ENCODE measurements at places on chromosomes 5 and 9.

DNA sequence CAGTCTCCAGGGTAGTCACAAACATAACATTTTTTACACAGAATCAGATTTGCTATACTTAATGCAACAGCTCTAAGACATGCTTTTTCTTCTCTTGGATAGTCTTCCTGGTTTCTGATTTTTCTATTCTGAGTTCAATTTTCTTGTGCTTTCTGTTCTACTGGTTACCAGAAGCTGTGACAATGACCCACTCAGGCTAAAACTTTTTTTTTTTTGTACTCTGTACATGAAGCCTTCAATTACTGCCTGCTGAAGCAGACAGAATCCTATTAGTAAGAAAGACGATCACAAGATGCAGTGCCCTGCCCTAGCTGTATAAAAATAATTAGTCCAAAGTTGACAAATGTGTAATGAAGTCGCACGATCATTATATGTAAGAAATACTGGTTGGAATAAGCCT lies 231.1 kb upstream of the TBCA start:
- no peak for DNase-seq

DNA sequence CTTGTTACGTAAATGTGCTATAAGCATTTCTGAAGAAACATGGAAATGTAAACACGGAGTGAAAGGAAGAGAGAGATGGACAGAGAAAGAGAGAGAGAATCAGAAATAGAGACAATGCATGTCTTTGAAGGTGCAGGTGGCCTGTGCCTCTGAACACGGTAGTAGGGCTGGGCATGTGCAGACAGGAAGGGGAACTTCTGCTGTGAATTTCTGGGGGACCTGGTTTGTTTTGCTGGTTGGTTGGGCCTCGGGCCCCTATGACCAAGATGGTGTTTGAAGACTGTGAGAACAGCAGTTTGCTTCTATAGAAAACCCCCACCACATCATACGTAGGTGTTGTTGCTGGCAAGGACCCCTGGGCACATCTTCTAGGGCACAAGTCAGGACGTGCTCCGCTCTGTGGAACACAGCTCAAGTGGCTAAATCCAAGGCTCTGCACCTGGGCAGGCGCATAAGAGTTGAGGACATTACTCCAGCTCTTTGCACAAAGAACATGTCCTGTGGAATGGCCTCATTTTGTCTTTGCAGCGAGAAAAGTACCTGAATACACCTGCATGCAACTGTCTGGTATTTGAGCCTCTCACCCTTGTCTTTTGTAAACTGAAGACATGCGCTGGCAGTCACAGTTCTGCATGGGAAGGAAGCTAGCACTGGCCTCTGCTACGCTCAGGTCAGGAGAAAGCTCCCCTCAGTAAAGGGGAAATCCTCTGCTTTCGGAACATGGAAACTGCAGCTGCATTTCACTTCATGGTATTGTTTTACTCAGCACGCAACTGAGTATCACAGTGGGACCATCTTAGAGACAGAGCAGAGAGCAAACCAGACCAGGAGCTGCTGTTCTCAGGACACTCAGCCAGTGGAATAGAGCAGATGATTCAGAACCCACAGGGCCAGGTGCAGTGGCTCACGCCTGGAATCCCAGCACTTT lies 2.7 kb downstream of the OR2V2 start:
- DNase-seq = no peak

GRCh38 chr9:116844621-116845020 lies 157.5 kb downstream of the TRIM32 start:
- no peak for DNase-seq

DNA sequence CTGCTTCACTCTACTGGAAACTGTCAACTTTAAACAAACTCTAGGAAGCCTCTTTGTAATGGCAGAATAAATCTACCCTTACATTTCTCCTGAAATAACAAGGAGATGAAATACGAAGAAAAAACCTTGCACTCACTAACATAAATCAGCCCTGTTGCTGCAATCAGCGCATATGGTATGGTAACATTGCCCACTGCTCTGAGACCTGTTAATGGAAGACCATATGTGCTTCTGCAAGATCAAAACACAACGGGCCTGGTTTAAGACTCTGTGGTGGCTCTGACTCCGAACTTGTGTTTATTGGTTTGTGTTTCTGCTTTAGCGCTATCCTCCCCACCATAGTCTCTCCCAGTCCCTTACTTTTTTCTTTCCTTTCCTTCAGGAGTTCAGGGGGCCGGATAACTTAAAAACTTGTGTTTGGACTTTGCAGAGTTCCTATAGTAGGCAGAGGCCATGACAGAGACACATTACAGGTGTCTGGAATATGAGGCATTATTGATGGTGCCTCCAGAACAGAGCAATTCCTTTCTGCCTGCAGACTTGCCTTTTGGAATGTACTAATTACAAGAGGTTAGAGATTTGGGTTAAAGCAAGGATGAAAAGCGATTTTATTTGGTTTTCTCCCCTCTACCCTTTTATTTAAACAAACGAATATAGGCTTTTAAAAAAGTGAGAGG lies 110.8 kb downstream of the PSAT1 start:
- DNase-seq = no peak

- no peak for DNase-seq
These were observed 16.0 kb downstream of the ZNF462 start for GRCh38 chr9:106878934-106879333.

- DNase-seq = no peak
These were observed 71.2 kb downstream of the SYK start for GRCh38 chr9:90872835-90873294.

DNA sequence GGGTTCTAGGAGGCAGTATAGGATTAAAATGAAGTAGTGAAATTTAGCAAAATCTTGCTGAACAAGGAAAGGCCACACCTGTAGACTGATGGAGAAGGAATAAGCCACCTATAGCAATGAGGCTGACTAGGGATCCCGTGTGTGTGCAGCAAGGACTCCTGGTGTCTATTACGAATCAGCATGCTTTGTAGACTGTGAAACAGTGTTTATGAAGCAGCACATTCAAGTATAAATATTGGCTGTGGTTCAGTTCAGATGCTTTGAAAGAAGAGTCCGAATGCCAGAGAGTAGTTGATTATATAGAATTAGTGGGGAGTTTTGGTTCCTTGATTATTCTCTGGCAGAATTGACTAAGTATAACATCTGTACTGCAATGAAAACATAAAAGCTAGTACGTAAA lies 41.8 kb downstream of the CAST start:
- no peak for DNase-seq

- DNase-seq = no peak
These were observed 4.9 kb upstream of the RARS1 start for GRCh38 chr5:168481330-168481788.

- DNase-seq = no peak
These were observed 72.9 kb downstream of the ARSB start for GRCh38 chr5:78912085-78912771.

DNA sequence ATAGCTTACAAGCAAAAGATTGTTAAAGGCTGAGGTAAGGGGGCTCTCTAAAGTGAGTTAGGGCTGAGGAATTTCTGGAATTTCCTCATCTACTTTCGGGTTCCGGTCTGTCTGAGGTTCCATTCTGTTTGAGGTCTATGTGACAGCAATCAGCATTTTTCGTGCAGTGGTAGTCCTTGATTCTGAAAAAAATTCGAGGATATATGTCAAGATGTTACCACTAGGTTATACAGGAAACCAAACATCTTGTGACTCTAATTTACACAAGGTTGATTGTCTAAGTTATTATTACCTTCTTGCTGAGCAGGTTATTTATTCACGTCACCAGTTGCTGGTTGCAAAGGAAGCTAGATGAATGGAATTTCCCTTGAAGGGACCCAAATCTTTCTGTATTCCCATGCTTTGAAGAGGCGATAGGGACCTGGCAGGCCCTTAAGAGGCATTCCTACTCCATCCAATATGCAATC lies 35.2 kb downstream of the RLN2 start:
- peak; percentile 56 for DNase-seq

DNA sequence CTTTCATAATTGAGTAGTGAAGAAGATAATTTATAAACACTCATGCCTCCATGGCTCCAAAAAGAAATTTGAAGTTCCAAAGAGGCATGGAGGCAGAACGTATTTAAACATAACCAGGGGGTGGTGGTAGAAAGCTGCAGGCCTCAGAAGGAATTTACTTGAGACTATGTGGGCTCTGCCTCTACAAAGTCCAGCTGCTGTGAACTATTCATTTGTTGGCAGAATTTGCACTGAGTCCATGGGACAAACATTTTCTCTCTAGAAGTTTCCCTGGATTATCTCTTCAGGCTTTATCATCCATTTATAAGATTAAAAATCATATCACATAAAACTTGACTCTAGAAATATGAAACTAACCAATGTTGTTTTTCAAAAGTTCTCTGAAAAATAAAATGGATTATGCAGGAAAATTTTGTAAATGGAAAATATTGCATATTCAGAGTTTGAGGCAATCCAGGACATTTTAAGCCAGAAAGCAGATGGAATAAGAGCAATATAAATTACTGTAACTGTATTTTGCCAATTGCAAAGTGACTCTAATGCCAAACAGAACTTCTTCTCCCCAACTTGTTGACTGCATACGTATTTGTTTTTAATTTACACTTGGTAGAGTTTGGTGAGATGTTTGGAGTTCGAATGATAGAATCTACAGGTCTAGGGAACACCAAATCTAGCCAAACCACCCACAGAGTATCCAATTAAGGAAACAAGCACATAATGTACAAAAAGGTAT lies 258.2 kb downstream of the ENC1 start:
- no peak for DNase-seq

GRCh38 chr5:35878079-35878478 lies 21.4 kb downstream of the IL7R start:
- DNase-seq = no peak

- no peak for DNase-seq
These were observed 6.6 kb downstream of the CWC27 start for GRCh38 chr5:64775291-64775690.

- DNase-seq = no peak
These were observed 522.5 kb downstream of the TLE4 start for GRCh38 chr9:80094176-80094771.

- DNase-seq = no peak
These were observed 107.2 kb upstream of the SLIT3 start for GRCh38 chr5:169408171-169408570.

- DNase-seq = no peak
These were observed 107.4 kb downstream of the JAKMIP2 start for GRCh38 chr5:147675168-147675567.

DNA sequence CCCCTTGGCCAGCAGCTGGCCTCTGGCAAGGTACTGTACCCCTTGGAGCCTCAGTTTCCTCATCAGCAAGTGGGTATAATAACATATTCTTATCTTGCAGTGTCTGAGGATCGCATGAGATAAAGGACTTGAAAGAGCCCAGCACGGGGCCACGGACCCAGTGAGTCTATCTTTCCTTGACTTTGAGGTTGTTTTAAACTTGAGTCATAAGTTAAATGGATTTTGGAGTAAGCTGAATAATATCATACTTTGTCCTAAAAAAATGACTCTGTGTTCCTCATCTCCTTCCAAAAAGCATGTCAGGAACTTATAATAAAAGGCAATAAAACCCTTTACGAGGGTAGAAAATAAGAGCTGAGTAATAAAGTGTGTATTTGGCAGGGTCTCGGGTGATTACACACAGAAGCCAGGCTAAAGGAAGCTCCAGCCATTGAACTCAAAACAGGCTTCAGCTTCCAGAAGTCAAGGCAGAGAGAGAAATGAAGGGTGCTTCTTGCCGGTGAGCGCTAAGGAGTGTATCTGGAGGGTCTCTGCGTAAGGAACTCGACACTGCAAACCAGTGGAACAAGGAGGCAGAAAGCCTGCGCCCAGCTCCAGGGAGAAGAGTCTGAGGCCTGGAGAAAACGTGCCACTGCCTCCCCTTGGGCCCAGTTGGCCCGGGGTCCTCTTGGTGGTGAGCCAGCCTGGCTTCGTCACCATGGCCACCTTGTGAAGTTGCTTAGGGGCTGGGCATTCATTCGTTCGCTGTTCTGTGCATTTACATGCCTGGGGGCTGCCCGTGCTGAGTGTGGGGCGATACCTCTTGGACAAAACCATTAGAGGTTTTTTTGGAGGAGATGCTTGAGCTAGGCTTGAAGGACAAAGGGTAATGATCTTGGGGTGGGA lies 72.4 kb upstream of the PHYKPL start:
- DNase-seq = no peak

DNA sequence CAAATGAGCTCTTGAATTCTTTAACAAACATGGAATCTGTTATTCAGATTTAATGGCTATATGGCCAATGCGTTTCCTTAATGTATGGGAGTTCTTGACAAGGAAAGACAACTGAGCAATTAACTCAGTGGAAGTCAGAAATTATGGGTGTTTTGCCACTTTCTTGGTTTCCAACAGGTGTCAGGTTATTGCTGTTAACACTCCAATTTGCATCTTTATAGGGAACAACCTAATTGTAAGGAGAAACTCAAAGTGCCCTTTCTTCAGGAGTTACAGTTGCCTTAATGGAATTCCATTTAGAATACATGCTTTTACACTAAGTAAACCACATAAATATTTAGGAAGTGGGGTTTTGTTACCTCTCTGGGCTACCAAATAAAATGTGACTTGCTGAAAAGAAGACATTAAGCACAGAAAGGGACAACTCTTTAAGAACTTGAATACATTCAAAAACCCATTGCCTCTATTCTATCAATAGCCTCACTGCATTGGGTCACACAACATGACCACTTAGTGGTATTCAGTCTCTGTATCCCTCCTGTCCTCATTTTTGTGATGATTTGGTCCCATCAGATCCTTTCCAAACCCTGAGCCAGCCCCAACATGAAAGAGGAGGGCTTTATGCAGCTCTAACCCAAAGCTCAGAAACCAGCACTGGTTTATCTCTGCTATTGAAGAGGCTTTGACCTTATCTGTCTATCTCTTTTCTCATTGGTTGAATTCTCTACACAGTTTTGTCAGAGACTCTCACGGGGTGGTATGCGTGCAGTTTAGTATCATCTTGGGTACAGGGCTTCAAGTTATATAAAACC lies 118.7 kb downstream of the EDIL3 start:
- no peak for DNase-seq

GRCh38 chr9:4661165-4661564 lies 929 bp upstream of the PLPP6 start:
- DNase-seq = no peak

- DNase-seq = no peak
These were observed 8.8 kb upstream of the CCL27 start for GRCh38 chr9:34671307-34671706.

- no peak for DNase-seq
These were observed 8.0 kb downstream of the PITX1 start for GRCh38 chr5:135025730-135026644.

GRCh38 chr5:78634634-78635033 lies 13.9 kb downstream of the LHFPL2 start:
- no peak for DNase-seq

GRCh38 chr9:130756037-130756436 lies 62.5 kb downstream of the EXOSC2 start:
- DNase-seq = no peak

GRCh38 chr9:112516769-112517168 lies 30.1 kb downstream of the KIAA1958 start:
- DNase-seq = no peak
